Activated T-helper 17 cell treated with anti-CD3 and anti-CD28 coated beads, Interleukin-2, amount 50 U/mL, for 72 hours (primary cell): ENCODE measurements at places on chromosomes 7 and 10.
A peak's percentile ranks its signal among the peaks of the same experiment; 100 is the strongest.

GRCh38 chr10:30417301-30417700 lies 16.7 kb upstream of the MAP3K8 start:
- no peaks in the 10 kb centered on the region for H3K27me3 ChIP-seq
- H3K27ac ChIP-seq: no peak overlapping the region
- H3K36me3 ChIP-seq: no peaks in the 10 kb centered on the region
- H3K4me3 ChIP-seq: peak overlapping the region; percentile 60
- H3K4me1 ChIP-seq: peaks cover 18% of the 10 kb centered on the region

DNA sequence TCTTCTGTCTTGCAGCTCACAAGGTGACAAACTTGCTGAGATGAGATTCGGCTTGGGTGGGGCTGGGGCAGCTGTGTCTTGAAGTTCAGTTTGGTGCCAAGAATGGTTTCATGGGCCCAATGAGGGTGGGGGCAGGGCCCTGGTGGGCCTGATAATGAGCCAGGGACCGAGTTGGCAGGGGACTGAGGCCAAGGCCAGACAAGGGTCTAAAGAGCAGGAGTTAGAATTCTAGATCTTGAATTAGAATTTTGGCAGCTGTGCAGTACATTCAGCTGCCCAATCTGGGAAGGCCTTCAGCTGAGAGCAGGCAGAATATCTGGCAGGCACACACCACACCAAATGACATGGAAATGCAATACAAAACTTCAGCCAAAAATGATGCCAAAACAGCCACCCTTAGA lies 1.5 kb upstream of the JAZF1 start:
- H3K27ac ChIP-seq: no peak overlapping the region
- peaks cover 12% of the 10 kb centered on the region for H3K4me1 ChIP-seq
- no peak overlapping the region for H3K4me3 ChIP-seq
- H3K27me3 ChIP-seq: no peaks in the 10 kb centered on the region
- no peak for ATAC-seq

DNA sequence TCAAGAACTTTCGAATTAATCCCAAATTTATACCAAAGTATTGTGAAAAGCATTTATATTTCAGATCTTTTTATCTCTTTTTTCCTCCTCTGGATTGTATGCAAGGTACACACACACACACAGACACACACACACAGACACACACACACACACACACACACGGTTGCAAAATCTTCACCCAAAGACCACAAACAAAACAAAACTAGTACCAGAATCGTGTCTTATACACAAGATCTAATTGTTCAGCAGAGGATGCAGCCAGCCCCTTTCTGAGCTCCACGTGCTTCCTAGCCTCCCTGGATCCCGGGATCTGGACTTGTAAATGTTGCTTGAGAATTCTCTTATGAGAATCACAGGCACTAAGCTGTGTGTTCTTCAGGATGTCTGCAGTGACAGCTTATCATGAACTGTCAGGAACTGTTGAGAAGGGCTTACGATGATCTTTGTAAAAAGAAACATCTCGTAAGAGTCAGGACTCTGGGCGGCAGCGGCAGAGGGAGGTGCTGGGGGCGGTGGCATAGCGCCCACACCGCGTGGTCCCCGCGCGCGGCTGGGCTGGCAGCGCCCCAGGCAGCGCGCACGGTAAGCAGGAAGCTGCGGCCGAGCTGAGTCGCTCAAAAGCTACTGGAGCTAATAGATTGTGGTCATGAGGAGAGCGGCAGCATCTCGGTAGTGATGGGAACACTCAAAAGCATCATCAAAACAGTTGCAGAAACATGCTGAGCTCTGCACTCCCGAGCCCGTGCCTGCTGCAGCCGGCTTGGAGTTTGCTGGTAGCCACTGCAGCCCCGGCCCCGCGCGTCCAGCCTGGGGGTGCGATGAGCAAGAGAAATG lies 277.6 kb downstream of the GATA3 start:
- H3K4me3 ChIP-seq: peak overlapping the region; percentile 90
- H3K27ac ChIP-seq: peak overlapping the region; percentile 94
- no peaks in the 10 kb centered on the region for H3K36me3 ChIP-seq
- H3K4me1 ChIP-seq: peaks cover 32% of the 10 kb centered on the region

DNA sequence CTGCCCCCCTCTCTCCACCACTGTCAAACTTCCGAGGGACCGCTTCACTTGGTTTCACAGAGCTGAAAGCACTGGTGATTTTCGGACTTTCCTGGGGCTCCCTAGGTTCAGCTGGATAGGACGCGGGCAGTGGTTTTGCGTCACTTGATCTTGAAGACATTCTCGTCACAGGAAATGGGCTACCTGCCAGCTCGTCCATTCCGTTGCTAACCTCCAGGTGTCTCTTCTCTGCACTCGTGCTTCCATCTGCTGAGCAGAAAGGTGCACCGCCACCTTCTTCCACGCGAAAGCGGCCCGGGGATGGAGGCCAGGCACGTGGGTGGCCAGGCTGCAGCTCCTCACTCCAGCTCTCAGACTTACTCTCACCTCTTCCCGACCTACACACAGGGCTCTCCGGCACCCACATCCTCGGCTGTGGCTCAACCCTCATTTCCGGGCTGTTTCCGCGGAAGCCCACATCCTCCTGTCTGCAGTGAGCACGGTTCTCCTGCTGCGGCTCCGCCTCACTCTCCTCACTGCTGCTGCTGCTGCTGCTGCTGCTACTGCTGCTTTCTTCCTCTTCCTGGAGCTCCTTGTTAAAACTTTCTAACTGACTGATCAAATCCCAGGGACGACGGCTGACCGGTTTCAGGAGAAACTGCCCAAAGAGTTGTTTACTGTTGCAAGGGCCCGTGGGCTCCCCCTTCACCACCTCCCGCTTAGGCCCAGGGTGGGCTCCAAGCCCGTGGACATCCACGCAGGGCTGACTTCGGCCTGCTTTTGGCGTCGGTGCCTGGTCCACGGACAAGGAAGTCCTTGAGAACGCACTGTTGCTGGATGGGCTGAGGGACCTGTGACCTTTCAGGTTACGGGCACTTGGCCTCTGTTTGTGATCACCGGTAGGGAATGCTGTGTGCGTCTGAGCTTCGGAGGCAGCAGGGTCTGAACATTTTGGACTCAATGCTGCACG lies 32.1 kb downstream of the JCAD start:
- peak; percentile 99 for ATAC-seq
- H3K4me3 ChIP-seq: peak overlapping the region; percentile 76
- H3K27ac ChIP-seq: peak overlapping the region; percentile 57
- H3K36me3 ChIP-seq: no peaks in the 10 kb centered on the region
- H3K4me1 ChIP-seq: peaks cover 13% of the 10 kb centered on the region

DNA sequence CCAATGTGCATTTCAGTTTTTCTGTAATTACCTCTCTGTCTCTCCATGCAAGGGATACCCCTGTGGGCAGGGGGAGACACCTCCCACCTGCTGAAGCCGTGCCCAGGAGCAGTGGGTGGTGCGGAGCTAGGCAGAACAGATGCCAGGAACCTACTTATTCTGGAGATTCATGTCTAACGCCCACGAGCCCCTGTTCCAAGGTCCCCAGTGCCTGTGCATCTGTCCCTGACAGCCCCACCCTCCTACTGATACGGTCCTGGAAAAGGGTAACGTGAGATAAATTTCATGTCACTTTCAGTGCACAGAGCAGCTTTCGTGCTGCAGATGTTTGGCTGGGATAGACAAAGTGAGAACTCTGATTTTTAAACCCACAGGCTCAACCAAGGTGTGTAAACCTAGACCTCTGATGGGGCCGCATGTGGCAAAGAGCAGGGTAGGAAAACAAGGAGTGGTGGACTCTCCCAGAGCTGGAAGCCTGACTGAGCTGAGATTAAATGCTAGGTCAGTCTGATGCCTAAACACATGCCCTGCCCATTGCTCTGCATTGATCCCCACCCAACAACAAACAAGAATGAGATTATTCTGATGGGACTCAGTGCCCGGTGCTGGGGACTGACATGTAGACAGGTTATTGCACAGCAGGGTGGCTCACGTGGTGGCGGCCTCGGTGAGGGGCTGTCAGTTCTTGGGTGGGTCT lies 123.6 kb upstream of the GDF10 start:
- no peak overlapping the region for H3K4me3 ChIP-seq
- no peaks in the 10 kb centered on the region for H3K27me3 ChIP-seq
- H3K4me1 ChIP-seq: no peaks in the 10 kb centered on the region
- no peak for ATAC-seq
- no peaks in the 10 kb centered on the region for H3K36me3 ChIP-seq
- no peak overlapping the region for H3K27ac ChIP-seq

DNA sequence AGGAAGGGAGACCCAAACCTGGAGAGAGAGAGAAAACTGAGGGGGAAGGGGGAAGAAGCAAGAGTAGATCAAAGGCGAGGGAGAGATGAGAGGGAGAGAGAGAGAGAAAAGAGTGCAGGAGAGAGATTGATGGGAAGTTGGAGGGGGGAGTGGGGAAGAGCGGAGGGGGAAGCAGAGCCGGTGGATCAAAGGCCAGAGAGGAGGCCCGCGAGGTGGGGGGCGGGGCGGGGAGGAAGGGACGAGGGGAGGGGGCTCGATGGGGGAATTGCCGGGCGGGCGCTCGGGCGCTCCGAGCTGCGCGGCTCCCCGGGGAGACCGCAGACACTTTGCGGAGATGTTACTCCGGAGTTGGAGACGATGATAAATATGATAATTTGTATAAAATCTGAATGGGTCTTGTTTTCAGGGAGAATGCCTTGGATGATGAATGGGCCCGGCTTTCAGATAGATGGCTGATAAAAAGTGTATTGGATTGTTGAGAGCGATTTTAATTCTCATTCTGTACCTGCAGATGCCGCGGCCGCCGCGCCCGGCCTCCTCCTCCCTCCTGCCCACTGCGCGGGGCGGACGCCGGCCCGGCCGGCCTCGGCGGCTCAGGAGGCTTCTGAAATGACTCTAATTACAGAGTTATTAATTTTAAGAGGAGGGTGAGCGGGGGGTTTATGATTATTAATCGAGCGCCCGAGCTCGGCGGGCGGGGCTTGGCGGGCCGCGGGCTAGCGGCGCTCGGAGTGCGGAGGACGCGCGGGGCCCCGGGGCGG lies 21.4 kb upstream of the PAX2 start:
- peaks cover 7% of the 10 kb centered on the region for H3K4me1 ChIP-seq
- no peak overlapping the region for H3K27ac ChIP-seq
- H3K36me3 ChIP-seq: no peaks in the 10 kb centered on the region
- H3K27me3 ChIP-seq: peaks cover 69% of the 10 kb centered on the region
- peak overlapping the region; percentile 10 for H3K4me3 ChIP-seq

GRCh38 chr7:110804501-110804900 lies 286.4 kb upstream of the LRRN3 start:
- no peaks in the 10 kb centered on the region for H3K36me3 ChIP-seq
- no peak for ATAC-seq
- no peak overlapping the region for H3K4me3 ChIP-seq
- H3K27me3 ChIP-seq: no peaks in the 10 kb centered on the region

DNA sequence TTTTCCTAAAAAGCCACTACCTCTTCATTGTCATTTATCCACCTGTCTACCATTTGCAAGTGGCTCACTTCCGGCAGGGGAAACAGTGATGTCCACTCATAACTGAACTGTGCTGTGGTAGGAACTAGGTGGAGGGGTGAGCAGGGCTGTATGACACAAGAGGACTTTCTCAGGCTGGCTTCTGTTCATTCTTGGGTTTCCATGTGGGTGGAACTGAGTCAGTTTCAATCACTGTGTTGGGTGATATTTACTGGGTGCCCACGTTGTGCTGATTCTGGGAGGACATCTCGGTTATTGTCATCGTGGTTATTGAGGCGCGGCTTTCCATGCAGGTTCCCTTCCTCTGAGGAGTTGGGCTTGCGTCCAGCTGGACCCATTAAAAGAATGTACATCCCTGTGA lies 38.8 kb downstream of the RAMP3 start:
- H3K4me1 ChIP-seq: peaks cover 12% of the 10 kb centered on the region
- H3K4me3 ChIP-seq: no peak overlapping the region
- H3K27ac ChIP-seq: peak overlapping the region; percentile 18
- no peaks in the 10 kb centered on the region for H3K36me3 ChIP-seq
- peak; percentile 97 for ATAC-seq

- no peaks in the 10 kb centered on the region for H3K36me3 ChIP-seq
- no peak overlapping the region for H3K27ac ChIP-seq
- no peak for ATAC-seq
Observed at GRCh38 chr10:28679581-28680357, 2.4 kb downstream of the BAMBI start.

- ATAC-seq: no peak
- no peaks in the 10 kb centered on the region for H3K4me1 ChIP-seq
- H3K27ac ChIP-seq: no peak overlapping the region
Observed at GRCh38 chr7:51611937-51612336, 295.3 kb upstream of the COBL start.

DNA sequence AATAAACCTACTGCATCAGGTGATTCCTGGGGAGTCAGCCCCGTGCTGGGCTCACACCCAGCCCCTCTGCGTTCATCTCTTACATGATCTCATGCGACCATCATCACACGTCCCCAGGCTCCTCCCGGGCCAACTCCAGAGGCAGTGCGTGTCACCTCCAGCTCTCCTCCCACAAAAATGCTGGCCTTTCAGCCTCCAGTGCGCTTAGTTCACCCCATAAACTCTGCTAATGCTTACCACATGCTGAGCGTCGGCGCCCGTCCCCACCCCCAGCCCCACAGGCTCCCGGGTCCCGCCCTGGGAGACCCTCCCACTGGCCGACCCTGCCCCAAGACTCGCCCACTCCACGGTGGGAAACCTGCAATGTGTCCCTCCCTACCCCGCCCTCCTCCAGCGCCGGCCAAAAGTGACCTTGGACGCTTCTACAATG lies 816 bp upstream of the SDK1 start:
- H3K4me1 ChIP-seq: no peaks in the 10 kb centered on the region
- no peaks in the 10 kb centered on the region for H3K36me3 ChIP-seq
- no peak for ATAC-seq
- peaks cover 37% of the 10 kb centered on the region for H3K27me3 ChIP-seq

GRCh38 chr7:110358028-110358427 lies 732.9 kb upstream of the LRRN3 start:
- H3K27ac ChIP-seq: no peak overlapping the region
- H3K4me3 ChIP-seq: no peak overlapping the region
- ATAC-seq: no peak
- H3K4me1 ChIP-seq: no peaks in the 10 kb centered on the region

- no peaks in the 10 kb centered on the region for H3K4me1 ChIP-seq
- no peak overlapping the region for H3K27ac ChIP-seq
- no peaks in the 10 kb centered on the region for H3K27me3 ChIP-seq
- no peak for ATAC-seq
- no peak overlapping the region for H3K4me3 ChIP-seq
Observed at GRCh38 chr7:101998906-101999240, 181.4 kb downstream of the CUX1 start.

DNA sequence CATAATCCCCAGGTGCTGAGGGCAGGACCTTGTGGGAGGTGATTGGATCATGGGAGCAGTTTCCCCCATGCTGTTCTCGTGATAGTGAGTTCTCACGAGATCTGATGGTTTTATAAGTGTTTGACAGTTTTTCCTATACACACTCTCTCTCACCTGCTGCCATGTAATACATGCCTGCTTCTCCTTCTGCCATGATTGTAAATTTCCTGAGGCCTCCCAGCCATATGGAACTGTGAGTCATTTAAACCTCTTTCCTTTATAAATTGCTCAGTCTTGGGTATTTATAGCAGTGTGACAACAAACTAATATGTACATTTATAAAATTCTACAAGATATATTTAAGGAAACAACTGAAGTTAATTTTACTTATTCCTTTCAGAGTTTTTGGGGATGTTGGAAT lies 170.8 kb upstream of the BET1 start:
- no peaks in the 10 kb centered on the region for H3K4me1 ChIP-seq
- H3K4me3 ChIP-seq: no peak overlapping the region
- no peak overlapping the region for H3K27ac ChIP-seq
- no peak for ATAC-seq

- peaks cover 16% of the 10 kb centered on the region for H3K27me3 ChIP-seq
- H3K4me3 ChIP-seq: no peak overlapping the region
- ATAC-seq: no peak
Observed at GRCh38 chr10:129942391-129942790, 21.7 kb downstream of the EBF3 start.
